Left cardiac atrium (tissue), 4 donors: ENCODE measurements at places on chromosomes 6 and 20. TPM values are rescaled to one million over a fixed set of nuclear protein-coding genes. Genes with fewer than 3 reads are reported as not detected.

The DOK5 gene
- 14.3 TPM for total RNA-seq

The LGSN gene
- total RNA-seq: not detected

The PRDM13 gene
- not detected for total RNA-seq

The ANKRD66 gene
- not detected for total RNA-seq

The BPIFA1 gene
- not detected for total RNA-seq

- DNase-seq: no peak
These were observed 4.4 kb downstream of the TRMT6 start for GRCh38 chr20:5945963-5946362.

DNA sequence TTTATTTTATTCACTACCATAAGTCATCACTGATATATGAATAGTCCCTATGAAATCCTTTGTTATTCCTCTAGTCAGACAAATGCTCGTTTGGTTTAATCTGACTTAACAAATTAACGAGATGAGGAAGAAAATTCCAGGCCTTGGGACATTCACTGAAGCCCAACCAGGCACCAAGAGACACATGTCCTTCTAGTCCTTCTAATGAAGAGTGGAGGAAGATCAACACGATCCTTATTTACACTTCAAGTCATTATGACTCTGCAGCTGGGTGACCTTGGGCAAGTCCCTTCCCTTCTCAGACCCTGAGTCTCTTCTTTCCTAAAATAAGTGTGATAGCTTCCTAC is 117.5 kb downstream of the CEBPB start:
- no peak for DNase-seq

GRCh38 chr6:113884011-113884410 is 26.9 kb downstream of the MARCKS start:
- DNase-seq: no peak

DNA sequence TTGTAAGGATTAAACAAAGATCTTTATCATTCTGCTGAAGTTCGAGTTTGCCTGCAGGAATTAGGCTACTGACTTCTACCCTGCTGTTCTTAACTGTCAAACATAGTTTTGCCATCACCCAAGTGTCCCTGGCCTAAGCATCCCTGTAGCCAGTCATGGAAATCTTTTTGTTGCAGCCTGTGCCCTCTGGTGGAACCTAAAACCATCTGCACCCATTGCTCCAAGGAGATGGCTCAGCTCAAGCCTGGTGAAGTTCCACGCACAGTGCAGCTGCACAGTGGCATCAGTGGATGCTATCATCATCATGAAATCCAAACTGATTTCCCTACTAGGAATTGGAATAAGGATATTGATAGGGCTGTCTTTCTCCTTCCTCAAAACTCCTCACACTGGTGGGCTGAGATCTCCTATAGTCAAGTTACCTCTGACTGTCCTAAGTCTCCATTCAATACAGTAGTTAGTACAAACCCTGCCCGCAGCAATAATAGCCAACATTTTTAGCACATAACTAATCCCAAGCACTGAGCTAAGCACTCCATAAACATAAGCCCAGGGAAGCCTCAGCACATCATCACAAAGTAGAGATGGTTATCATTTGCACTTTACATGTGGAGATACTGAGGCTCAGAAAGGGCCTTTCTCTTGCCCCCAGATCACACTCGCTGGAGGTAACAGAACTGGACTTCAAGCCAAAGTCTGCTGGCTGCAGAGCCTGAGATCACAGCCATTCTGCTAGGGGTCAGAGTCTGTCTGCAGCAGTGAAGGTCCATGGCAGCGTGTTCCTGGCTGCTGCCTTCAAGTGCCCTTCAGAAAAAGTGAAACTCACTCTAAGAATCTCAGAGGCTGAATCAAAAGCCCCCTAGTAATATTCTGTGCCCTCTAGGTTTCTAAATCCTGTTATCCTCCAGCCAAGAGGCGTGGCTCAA is 77.2 kb upstream of the MC3R start:
- no peak for DNase-seq

DNA sequence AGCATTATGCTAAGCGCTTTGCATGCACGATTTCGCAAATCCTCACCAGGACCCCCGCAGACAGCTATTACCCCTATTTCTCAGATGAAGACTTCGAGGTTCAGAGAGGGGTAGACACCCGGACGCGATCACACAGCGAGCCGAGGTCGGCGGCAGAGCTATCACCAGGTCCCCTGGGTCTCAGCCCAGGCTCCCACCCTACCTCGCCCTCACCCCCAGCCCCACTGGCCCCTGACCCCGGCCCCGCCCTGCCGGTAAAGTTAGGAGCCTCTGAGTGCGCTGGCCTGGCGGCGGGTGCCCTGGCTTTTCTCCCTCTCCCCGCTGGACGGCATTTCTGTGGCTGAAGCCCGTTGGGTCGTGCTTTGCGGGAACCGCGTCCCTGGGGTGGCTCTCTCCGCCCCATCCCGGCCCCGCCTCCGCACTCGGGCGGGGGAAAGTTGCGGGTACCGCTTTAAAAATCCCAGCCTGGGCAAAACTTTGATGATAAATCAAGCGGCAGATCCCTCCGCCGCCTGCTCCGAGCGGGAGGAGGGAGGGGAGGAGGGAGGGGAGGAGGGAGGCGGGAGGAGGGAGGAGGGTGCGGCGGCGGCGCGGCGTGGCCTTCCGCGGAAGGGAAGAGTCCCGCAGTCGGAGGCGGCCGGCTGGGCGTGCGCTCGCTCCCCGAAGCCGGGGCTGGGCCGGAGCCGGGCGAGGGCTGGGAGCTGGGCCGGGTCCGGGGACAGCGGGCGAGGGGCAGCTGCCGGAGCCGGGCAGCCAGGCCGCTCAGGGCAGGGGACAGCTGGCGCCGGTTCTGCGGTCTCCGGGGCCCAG is at the start of gene VSTM2L:
VSTM2L (plus strand) TSS at position 624 of the 810 bp plus-strand sequence. CDS start 224 bp downstream, outside the sequence.
- peak; percentile 55 for DNase-seq

DNA sequence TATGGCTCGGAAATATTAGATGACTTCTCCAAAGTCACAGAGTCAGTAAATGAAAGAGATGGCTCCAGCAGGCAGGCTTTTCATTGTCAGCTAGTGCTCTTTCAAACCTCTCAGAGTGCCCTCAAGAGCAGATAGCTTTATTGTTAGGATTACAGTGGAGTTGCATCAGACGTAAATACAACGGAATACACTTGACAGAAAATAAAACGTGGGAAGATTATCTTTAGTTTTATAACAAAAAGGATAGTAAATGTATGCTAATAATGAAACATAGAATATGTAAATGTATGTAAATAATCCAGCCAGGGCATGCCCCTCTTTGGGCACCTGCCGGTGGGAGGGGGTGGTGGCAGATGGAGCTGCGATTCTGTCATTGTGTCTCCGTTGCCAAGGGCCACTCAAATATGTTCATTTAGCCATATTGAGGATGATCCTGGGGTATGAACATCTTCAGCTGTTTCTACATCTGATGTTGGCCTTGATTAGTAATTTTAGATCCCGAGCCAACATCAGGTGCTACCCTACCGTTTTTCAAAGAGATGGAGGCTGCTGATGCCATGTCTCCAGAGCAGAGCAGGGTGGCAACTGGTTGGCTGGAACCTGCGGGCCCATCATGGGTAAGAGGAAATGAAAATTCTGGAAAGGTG is 358.3 kb upstream of the SULF2 start:
- no peak for DNase-seq

- DNase-seq: no peak
These were observed 5.6 kb upstream of the BTBD3 start for GRCh38 chr20:11912013-11912658.

GRCh38 chr6:56916849-56917551 is 37.9 kb upstream of the BEND6 start:
- no peak for DNase-seq
